ENCODE measurements at places on chromosomes 7 and 10. TPM values are rescaled to one million over a fixed set of nuclear protein-coding genes. Genes with fewer than 3 reads are reported as not detected.

Gene BMPR1A
- total RNA-seq: 13.3 TPM

- H3K27ac ChIP-seq: no peak overlapping the region
- H3K36me3 ChIP-seq: peaks cover 7% of the 10 kb centered on the region
- no peak for DNase-seq
- H3K4me3 ChIP-seq: no peak overlapping the region
Observed at GRCh38 chr7:100085515-100085914, 3.3 kb upstream of the COPS6 start.

DNA sequence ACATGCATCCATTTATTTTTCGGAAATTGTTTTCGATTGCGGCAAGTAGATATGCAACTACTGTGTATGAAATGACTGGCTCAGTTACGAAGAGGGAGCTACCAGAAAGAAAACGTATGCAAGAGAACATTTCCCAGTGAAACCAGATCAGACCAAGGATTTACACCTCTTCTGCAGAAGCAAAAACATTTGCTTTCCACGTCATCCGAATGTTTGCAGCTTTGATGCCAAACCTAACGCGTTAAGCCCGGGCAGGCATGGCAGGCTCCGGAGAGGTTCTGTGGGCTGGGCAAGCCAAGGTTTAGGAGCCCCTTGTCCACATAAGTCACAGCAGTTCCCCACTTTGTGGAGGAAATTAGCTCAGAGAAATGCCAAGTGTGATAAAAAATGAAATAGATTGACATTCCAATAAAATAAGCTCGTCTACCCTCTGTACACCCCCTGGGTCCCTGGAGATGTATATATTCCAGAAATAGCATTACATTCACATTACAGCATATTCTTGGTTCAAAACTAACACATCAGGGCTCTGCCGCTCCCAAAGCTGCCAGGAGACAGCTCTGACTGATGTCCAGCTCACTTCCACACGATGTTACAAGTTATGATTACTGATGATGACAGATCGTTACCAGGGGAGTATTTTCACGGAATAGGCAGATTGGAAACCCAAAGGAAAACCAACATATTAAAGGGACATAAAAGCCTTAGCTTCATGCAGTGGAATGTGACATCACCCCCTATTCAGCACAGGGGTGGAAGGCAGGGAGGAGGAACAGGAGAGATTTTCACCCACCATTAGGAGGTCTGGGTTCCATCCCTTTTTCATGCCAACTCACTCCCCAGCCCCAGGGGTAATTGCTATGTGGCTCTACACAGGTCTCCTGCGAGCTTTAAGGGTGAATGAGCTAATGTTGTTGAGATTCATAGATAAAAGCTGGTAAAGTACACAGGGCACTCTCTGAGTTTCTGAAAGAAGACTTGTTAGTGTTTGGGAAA is 81.5 kb downstream of the LYZL1 start:
- peaks cover 10% of the 10 kb centered on the region for H3K27me3 ChIP-seq
- DNase-seq: no peak
- no peak overlapping the region for H3K27ac ChIP-seq
- H3K4me3 ChIP-seq: no peak overlapping the region
- H3K36me3 ChIP-seq: no peaks in the 10 kb centered on the region

DNA sequence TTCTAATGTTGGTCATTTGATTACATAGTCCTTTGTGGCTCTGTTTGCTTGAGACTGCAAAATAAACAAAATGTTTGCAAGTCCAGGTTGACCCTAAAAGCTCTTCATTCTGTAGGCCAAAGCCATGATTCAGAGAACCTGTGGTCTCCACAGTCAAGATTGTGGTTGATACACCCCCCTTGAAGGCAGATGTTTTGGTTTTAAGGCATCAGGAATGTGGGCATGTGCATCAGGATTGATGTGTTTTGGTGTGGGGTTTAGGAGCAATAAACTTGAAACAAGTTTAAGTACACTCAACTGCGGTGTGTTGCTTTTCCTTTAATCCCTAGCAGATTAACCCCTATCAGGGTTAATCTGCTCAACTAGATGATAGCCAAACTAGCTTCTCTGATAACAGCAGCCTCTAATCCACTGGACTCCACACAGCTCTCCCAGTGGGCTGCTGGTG is 379.1 kb upstream of the GALNT17 start:
- no peak overlapping the region for H3K27ac ChIP-seq
- no peaks in the 10 kb centered on the region for H3K27me3 ChIP-seq
- no peaks in the 10 kb centered on the region for H3K4me1 ChIP-seq
- no peak overlapping the region for H3K4me3 ChIP-seq
- DNase-seq: no peak

DNA sequence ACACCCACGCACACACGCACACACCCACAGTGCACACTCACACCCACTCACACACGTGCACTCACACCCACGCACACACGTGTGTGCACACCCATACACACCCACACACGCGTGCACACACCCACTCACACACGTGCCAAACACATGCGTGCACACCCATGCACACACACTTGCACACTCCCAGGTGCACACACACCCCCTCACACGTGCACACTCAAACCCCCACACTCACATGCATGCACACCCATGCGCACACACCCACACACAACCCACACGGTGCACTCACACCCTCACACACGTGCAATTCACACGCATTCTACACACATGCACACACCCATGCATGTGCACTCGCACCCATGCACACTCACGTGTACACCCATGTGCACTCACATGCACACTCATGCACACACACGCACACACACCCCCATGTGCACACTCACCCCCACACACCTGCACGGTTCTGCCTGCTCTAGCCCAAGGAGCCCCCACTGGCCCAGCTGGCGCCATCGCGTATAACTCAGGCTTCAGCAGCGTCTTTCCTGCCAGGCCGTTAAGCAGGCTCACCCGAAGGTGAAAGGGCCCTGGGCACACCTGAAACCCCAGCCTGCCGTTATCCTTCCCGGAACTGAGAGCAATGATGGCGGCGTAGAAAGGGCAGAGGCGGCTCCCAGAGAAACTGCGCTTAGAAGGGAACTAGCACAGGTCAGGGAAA is 63.9 kb upstream of the PDGFA start:
- H3K4me3 ChIP-seq: peak overlapping the region; percentile 83
- H3K36me3 ChIP-seq: peaks cover 43% of the 10 kb centered on the region
- no peaks in the 10 kb centered on the region for H3K27me3 ChIP-seq
- peaks cover 29% of the 10 kb centered on the region for H3K4me1 ChIP-seq
